ENCODE measurements at places on chromosomes 5 and 9.

DNA sequence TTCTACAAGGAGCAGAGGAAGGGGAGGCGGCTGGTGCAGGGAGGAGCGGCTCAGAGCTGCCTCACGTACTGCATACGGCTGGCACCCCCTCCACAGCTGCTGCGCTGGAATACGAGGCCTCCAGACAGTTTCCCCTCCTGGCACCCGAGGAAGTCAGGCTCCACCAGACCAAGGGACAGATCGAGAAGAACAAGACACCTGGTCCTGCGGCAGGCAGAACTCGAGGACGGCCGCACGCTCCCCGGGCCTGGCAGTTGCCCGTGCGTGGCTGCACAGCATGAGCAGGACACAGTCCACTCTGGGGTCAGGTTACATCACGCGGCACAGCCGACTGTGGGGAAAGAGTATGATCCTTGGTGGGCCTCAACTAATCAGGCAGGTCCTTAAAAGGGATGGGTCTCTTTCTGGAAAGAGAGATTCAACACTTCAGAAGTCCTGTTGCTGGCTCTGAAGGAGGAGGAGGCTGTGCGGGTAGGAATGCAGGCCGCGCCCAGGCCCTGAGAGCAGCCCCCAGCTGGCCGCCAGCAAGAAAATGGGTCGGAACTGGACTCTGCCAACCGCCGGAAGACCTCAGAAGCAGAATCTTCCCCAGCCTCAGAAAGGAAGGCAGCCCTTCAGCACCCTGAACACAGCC, 11.6 kb downstream of the UBAC1 start:
- DNase-seq, result no peak

- DNase-seq, result peak; percentile 62
Measured at GRCh38 chr5:57539281-57539701, 56.7 kb upstream of the ACTBL2 start.

- no peak for DNase-seq
Measured at GRCh38 chr9:103203172-103203571, 208.0 kb downstream of the CYLC2 start.

- DNase-seq, result peak; percentile 48
Measured at GRCh38 chr5:112186401-112186990, 232.6 kb downstream of the EPB41L4A start.

- DNase-seq, result peak; percentile 49
Measured at GRCh38 chr9:86486891-86487837, 133.0 kb upstream of the TUT7 start.

GRCh38 chr5:148343046-148343407, 7.7 kb downstream of the SPINK9 start:
- no peak for DNase-seq

DNA sequence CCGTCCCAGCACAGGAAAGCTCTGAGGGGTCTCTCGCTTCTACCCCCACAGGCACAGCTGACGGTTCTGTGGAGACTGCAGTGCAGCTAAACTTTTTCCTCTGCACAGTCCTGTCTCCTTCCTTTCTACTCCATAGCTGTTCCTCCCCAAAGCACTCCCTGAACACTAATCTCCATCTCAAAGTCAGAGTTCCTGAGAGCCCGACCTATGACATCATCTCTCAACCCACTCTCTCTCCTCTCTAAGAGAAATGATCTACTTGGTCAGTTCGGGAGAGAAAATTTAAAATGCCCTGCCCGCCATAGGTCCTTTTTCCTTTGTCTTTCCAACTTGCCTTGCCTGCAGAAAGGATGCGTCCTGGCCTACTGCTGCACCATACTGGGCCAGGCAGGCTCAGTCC, 90.6 kb downstream of the FANCC start:
- peak; percentile 8 for DNase-seq

GRCh38 chr9:124908098-124908497, 32.8 kb downstream of the GOLGA1 start:
- DNase-seq, result no peak

DNA sequence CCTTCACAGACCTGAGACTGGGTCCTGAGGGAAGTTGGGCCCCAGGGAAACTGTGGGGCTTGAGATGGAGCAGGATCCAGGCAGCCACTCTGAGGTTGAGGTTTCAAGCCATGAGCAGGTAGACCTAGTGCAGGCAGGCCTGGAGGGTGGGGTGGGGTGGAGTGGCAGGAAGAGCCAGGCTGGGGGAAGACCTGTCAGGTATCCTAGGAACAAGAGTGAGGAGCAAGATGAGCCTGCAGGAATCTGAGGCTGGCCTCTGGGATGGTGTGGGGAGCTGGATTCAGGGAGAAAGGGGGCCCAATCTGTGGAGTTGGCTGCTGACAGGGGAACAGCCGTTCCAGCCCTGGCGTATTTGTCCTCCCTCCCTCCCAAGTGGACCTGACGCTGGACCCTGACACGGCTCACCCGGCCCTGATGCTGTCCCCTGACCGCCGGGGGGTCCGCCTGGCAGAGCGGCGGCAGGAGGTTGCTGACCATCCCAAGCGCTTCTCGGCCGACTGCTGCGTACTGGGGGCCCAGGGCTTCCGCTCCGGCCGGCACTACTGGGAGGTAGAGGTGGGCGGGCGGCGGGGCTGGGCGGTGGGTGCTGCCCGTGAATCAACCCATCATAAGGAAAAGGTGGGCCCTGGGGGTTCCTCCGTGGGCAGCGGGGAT, 9.8 kb downstream of the RACK1 start:
- DNase-seq, result no peak

- DNase-seq, result peak; percentile 64
Measured at GRCh38 chr9:18982262-18982620, 50.8 kb downstream of the SAXO1 start.

DNA sequence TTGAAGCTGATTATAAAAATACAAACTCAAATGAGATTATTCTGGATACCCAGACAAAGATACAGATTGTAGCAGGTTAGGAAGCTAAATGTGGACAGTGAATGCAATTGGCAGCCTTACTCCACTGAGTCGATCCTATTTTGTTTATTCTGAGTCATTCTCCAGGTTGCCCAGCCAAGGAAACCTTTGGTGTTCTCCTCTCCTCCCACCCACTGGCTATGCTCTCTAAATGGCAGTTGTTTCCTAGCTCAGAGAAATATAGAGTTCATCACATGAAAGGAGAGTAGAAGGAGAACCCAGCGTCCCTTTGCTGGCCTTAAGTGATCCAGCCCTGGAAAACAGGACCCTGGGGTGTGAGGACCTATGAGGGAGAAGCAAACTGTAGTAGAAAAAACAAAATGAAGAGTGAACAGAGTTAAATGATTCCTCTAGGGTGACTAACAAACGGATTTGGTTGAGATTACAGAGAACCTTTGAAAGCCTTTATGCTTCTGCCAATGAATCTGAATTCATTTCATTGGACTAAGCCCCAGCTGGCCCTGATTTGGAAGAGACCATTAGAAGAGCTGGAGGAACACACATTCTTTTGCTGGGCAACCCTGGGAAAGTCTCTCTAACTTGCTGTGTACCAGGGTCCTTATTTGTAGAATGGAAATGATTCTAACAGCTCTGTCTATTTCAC, 95.1 kb downstream of the BRINP1 start:
- no peak for DNase-seq

- no peak for DNase-seq
Measured at GRCh38 chr9:5850724-5851122, 17.8 kb upstream of the ERMP1 start.

DNA sequence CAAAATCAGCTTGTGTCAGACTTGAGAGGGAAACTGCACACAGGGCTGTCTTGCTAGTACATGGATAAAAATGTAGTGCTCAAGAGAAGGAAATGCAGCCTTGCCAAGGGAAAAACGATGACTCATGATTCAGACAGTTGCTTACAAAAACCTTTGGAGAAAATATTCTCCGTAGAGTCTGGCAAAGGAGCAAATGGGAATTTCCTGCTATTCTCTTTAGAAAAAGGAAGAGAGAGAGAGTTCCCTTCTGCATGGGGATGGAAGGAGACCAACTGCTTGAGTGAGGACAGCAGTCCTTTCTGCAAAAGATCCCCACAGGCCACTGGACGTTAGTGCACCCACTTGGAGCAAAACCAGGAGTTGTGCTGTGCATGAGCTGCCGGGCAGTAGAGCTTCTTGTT, 7.6 kb downstream of the IFNB1 start:
- peak; percentile 94 for DNase-seq

- no peak for DNase-seq
Measured at GRCh38 chr5:126509339-126509738, 85.7 kb downstream of the ALDH7A1 start.

- no peak for DNase-seq
Measured at GRCh38 chr9:127353882-127354281, 43.1 kb upstream of the SLC2A8 start.

DNA sequence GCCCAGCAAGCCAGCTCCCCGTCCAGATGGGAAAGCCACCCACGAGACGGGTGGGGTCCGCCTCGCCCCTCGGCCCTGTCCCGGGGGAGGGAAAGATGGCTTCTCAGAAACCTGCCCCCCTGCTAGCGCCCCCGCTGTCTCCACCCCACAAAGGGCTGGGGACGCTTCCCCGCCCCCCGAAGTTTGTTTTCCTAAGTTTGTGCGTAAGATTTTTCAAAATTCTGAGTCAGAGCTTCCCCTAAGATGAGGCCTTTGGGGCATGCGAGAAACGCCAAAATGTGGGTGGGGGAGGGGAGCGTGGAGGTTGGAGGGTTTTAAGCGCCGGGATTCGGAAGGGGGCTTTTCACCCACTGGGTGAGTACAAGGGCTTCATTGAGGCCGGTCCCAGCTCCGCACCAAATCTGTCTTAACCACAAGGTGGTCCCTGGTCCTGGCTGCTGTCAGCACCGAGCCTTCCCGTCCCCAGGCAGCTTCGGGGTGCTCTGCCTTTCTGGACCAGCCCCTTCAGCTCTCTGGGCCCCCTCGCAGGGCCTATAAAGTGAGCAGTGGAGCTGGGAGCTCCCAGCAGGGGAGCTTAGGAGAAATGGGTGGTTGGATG, 32.3 kb downstream of the PRRX2 start:
- DNase-seq, result peak; percentile 87
